ENCODE measurements at places on chromosomes 12 and 14.

GRCh38 chr14:77353469-77354141 is 23.3 kb downstream of the TMED8 start:
- no peak for DNase-seq

DNA sequence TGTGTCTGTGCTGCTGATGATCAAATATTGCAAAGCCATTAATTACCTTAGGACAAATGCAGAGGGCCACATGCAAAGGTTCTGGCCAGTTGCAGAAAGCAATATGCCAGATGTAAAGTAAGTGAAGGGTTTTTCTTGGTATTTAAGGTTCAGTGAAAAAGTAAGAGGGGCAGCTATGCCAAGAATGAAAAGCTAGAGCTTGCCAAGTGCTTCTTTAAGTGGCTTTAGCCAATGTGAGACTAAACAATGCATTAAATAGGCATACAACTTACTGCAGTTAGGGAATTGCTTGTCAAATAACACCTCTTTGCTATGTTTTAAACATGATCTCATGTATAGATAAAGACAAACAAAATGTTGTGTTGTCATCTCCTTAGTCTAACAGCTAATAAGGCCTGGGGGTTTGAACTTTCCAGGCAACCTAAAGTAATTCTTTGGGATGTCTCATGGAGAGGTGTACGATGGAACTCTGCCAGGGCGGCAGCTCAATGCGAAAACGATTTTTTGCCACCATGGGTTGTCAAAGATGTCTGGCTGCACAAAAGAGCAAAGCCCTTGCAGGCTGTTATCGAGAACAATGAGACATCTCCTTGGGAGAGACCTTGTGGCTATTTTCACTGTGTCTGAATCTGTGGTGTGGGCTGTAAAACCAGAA is 12.0 kb downstream of the IGF1 start:
- DNase-seq: no peak

DNA sequence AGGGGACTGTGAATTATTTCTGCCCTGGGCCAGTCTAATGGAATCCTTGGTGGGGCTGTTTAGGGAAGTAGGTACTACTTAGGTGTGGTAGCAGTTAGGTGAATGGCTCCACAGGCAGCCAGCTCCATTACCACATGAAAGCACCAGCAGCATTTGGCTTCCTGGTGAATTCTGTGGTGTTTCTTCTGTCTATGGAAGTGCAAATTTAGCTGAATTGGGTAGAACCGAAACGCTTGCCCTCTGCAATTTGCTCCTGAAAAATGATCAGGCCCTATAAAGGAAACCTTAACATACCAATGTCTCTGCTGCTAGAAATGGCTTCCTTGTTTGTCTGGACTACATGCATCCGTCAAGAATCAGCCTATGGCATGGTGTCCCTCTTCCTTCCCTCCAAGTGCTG is 16.4 kb downstream of the FLRT2 start:
- DNase-seq: no peak

- DNase-seq: no peak
Observed at GRCh38 chr12:66531766-66532165, 147.1 kb downstream of the GRIP1 start.

GRCh38 chr14:33406766-33407165 is 468.1 kb downstream of the NPAS3 start:
- no peak for DNase-seq
